ENCODE measurements at places on chromosomes 2 and 18.

- no peak for DNase-seq
These were observed 156.7 kb downstream of the KLHL29 start for GRCh38 chr2:23541503-23542229.

DNA sequence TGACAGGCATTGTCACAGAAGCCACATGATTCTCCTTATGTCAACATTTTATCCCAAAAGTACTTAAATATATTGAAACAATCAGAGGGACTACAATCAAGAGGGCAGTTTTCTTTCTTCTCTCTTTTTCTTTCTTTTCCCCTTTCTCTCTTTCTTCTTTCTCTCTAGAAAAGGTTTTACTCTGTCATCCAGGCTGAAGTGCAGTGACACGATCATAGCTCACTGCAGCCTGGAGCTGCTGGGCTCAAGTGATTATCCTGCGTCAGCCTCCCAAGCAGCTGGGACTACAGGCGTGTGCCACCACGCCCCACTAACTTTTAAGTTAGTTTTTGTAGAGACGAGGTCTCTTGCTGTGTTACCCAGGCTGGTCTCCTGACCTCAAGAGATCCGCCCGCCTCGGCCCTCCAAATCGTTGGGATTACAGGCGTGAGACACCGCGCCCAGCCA, 1.0 kb upstream of the PRKD3 start:
- DNase-seq, result no peak

DNA sequence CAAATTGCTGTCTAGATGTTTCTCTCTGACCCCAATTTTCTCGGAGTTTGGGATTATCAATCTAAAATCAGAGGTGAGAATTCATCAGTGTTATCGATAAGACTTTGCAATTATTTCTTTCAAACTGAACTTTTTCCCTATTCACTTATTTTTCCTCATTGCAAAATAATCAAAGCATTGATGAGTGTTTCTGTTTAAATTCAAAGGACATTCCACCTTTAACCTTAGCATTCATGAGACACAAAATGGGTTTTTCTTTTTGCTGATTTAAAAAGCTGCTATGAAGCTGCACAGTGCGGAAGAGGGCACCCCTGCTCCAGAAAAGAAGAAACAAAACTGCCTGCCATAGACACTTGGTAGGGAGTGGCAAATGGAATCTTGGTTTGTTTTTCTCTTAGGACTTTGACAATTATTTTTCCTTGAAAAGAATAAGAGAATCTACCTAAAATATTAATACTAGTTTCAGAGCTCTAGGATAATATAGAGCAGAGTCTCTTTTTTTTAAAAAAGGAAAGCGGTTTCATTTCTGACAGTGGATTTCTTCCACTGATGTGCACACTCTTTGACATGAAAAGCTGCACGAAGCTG, 203.4 kb downstream of the TGIF1 start:
- no peak for DNase-seq

DNA sequence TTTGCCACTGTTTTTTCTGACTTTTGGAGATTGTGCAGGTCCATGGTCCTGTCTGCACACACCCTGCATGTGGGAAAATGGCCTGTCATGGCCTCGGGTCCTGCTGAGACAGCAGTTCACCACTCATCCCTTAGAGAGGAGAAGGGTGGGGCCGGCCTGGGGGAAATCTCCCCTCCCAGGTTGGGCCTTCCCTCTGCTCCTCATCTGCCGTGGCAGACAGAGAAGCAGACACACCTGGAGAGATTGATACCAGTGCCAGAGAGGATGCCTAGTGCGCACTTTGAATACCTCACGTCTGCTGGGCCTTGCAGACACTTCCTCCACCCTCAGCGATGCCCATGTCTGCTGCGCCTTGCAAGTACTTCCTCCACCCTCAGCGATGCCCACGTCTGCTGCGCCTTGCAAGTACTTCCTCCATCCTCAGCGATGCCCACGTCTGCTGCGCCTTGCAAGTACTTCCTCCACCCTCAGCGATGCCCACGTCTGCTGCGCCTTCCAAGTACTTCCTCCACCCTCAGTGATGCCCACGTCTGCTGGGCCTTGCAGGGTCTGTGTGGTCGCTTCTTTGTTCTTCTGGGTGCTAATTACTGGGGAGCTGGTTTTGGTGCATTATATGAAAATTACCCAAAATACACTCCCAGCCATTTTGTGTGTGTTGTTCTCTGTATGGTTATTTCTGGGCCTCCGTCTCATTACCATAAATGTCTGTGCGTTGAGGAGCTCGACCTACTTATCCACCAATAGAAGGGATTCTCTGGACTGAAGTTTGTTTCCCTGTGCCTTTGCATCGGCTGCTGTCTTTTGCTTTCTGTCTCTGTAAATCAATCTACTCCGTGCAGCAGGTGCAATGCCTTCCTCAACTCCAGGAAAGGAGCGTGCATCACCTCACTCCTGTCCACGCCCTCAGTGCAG, 186.9 kb upstream of the PXDN start:
- no peak for DNase-seq

- DNase-seq, result no peak
These were observed 30.6 kb upstream of the NRP2 start for GRCh38 chr2:205651719-205652118.

- DNase-seq, result no peak
These were observed 24.7 kb upstream of the IMPA2 start for GRCh38 chr18:11956371-11957308.

DNA sequence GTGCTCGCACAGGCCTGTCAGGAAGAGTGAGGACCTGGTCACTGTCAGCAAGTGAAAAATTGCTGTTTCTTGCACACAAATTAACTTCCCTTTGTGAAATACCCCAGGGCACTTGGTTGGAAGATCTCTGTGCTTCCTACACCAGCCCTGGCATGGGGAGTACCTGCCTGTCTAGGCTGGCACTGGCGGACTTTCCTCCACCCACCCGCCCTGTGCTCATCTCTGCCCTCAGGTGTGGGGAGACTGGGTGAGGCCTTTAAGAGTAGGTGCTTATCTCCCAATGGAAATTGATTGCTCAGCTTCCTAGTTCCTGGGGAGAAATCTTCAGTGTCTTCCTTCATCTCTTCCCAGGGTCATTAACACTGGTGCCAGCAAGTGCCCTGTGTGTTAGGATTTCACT, 42.1 kb downstream of the IMPA2 start:
- no peak for DNase-seq

GRCh38 chr2:30149976-30150375, 3.2 kb downstream of the YPEL5 start:
- DNase-seq, result no peak

- DNase-seq, result no peak
These were observed 458.7 kb upstream of the ID2 start for GRCh38 chr2:8222979-8223694.

DNA sequence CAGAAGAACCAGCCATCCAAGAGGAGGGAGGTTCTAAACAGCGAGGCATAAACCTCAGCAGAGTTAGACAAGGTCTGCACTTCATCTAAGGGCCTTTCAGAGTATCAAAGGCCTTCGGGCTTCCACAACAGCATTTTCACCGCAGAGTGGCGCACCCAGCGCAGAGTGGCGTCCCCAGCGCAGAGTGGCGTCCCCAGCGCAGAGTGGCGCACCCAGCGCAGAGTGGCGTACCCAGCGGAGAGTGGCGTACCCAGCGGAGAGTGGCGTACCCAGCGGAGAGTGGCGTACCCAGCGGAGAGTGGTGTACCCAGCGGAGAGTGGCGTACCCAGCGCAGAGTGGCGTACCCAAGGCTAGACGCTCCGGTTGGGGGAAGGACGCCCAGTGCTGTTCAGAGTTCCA, 137.9 kb downstream of the ZNF516 start:
- no peak for DNase-seq

- no peak for DNase-seq
These were observed 16.6 kb downstream of the SLC9A4 start for GRCh38 chr2:102489646-102490045.

DNA sequence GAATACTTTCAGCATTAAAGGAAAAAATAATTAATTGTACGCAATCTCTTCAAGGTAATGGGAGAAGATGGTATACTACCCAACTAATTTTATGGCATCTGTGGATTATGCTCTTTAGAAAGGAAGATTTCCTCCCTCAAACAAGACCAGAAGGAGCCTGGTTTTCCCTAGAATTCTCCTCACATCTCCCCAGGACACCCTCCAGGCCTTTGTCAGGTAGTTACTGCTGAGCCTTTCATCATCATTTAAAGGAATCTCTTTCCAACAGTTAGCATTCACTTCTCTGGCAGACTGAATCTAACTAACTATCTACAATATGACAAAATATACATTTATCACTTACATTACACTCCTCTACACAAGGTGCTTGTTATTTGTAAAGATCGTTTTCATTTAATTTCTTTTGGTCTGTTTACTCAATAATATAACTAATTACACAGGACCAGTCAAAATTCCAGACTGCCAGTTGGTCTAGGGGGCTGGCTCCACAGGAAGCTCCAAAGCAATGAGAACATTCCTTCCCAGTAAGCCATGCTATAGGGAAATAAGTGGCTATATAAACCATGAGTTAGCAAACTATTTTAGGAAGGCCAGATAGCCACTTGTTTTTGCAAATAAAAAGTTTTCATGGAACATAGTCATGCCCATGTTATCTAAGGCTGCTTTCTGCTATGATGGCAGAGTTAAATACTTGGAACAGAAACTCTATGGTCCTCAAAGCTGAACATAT, 19.1 kb downstream of the ZNF24 start:
- DNase-seq, result peak; percentile 12

DNA sequence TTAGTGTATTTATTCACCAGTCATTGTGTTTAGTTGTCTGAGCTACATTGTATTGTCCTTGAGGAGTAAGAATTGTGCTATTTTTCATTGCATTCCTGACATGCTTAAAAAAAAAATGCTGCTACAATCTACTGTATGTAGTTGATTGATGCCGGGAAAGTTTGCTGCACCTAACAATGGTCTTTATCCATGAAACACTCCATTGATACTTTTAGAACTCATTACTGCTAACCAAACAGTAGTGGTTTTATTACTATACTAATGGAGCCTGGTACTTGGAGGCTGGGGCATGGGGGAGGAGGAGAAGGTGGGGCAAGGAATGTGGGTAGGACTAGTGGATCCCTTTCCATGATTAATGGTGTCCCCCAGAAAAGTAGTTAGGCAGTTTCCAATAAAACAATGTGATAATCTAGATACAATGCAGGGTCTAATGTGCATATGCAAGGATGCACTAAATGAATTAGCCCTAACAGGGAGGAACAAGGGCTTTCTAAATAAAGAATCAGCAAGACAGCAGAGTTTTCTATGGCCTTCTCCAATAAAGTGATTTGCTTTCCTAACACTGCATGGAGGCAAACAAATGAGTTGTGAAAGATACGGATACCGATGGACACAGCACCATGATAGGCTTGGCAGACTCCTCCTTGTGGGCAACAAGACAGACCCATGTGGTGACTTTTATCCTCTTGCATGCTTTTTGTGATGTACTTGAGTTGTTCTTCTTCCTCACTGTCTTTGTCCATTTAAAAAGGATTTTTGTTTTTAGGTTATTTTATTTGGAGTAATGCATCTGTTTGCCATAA, 78.5 kb downstream of the FMNL2 start:
- no peak for DNase-seq

GRCh38 chr18:13493079-13493478, 233.3 kb downstream of the FAM210A start:
- no peak for DNase-seq

GRCh38 chr18:25630682-25631081, 278.7 kb upstream of the ZNF521 start:
- DNase-seq, result no peak

- peak; percentile 67 for DNase-seq
These were observed 4.9 kb upstream of the LBH start for GRCh38 chr2:30226144-30227032.

DNA sequence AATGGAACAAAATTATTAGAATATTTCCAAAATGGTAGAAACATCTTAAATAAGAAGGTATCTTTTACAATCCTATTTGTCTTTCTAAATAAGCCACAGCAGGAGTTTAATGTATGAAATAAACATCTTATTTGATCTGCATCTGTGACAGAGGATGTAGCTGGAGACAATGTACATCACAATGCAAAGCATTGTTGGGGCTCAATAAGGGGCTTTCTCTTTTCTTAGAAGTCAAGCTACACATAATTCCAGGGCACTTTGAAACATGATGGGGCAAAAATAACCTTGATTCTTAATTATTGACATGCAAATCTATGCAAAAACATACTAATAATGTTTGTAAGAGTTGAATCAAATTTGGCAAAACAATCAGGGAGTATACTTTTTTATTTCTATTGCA, 255.1 kb downstream of the DSC3 start:
- DNase-seq, result no peak

DNA sequence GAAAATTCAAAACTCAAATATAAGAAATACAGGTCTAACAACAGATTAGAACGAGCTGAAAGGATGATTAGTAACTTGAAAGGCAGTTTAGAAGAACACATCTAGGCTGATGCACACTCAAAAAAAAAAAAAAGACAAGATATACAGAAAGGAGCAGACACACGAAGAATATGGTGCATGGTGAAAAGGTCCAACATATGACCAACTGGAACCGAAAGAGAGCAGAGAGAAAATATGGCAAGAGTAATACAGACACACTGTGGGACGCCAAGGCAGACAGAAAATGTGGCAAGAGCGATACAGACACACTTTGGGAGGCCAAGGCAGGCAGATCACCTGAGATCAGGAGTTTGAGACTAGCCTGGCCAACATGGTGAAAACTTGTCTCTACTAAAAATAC, 39.8 kb downstream of the NDUFA10 start:
- peak; percentile 16 for DNase-seq

DNA sequence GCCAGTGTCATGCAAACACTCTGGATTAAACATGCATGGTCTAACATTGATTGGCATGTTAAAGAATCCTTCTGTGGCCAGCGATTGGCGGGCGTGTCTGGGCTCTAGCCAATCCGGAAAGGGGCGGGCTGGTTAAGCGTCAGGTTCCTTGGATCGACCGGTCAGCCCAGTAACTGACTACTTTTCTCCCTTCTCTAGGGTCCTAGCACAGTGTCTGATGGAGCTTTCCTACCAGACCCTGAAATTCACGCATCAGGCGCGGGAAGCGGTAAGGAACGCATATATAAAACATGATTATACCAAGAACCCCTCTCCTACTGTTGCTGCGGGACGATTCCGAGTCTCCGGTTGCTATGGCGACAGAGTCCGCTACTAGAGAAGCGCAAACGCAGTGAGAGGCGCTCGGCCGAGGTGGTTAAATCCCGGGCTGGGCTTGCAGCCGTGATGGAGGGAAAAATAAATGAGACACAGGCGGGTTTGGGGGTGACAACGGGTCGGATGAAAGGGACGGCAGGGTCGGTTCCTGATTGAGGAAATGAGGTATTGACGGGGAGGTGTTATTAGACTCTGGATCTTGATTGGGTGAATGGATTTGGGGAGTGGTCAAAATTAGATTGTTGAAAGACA, 29.4 kb downstream of the KATNAL2 start:
- peak; percentile 93 for DNase-seq

GRCh38 chr18:47726550-47726949, 203.9 kb downstream of the SMAD2 start:
- DNase-seq, result no peak

DNA sequence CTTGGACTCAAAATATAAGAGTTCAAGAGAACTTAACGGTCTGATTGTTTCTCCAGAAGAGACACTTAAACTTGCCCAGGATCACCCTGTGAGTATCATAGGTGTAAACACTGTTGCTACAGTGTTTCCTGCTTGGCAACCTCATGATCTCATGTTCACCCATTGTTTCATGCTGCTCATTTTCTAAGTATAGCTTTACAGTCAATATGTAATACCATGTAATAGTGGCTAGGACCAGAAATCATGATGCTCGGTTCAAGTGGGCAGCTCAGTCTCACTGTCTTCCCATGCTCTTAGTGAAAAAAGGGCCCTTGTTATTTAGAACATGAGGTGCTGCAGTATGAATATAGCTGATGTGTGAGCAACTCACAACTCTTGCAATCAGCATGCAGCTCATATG, 157.5 kb downstream of the CERS6 start:
- no peak for DNase-seq
